ENCODE measurements at places on chromosomes 6 and 20.

DNA sequence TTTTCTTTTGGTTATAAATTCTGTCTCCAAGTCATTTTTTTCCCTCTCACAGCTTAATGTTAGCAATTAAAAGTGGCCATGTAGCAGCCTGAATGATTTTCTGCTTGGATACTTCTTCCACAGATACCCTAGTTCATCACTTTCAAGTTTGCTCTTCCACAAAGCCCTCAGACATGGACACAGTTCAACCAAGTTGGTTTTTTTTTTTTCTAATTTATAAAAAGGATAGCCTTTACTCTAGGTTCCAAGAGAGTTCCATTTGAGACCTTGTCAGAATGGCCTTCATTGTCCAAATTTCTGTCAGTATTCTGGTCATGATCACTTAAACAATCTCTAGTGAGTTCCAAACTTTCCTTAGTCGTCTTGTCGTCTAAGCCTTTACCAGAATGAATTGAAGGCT is 40.0 kb downstream of the RSPH3 start:
- no peak for DNase-seq

- DNase-seq = no peak
These were observed 67.7 kb upstream of the PLEKHG1 start for GRCh38 chr6:150531957-150532356.

DNA sequence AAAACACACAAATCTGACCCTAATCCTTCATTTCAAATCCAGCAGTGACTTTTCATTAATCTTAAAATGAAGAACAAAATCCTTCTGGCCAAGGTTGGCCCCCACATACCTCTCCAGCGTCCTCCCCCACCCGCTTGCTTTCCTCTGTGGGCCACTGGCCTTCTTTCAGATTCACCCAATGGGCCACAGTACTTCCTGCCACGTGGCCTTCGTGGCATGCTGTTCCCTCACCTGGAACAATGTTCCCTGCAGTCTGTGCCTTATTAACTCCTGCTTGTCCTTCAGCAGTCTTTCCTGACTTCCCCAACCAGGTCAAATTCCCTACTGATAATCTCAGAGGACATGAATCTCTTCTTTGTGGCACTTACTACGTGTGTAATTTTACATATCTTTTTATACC is 5.3 kb upstream of the GTF2H4 start:
- DNase-seq = no peak

- no peak for DNase-seq
These were observed 90.8 kb downstream of the THBS2 start for GRCh38 chr6:169162752-169163407.

DNA sequence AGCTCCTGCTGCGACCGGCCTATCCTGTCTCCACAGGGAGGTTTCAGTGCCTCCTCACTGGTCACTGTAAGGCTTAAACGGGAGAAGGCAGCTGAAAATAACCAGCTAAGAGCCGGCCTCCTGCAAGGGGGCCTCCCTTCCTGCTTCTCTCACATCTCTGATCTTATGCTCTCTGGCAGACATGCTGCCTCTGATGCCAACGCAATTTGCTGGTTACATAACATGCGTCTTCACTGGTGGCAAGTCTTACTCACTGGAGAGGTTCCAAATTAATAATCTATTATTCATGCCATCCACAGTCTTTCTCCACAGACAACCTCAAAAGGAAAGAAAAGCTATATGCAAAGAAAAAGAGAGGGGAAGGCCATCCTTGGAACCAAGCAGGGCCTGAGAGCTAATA is 91.8 kb upstream of the LRFN2 start:
- DNase-seq = no peak

DNA sequence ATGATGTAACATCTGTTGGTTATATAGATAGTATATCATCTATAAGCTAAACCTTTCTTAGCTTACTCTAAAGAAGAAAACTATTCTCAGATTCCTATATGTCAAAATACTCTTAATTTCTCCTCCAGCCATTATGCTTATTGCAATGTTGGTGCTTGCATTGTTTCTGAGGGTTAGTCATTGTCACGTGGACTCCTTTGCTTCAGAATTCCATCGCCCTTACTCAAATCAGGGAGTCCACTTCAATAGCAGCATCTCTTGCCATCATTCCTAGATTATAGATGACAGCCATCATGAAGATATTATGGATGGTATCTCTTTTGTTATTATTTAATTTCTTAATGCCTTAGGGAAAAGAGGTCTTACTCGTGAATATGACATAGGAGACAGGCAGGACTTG is 776.1 kb downstream of the TENT5A start:
- DNase-seq = no peak

DNA sequence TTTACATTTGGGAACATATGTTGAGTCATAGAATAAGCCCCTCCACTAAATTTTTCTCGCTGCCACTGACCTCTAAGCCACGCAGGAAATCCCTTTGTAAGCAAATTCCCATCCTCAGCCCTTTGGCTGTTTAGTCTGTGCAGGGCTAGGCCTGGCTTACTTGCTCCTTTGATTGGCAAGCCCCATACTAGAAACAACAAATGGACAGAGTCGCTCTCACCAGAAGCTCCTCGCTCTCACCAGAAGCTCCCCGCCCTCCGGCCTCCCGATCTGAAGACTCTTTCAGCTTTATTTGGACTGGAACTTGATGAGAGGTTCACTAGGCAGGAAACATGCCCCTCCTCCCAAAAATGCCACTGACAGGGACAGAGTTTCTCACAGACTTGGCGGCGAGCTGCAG is 149.2 kb upstream of the EXOC2 start:
- no peak for DNase-seq

- DNase-seq = no peak
These were observed 76.8 kb downstream of the NCOA7 start for GRCh38 chr6:125867483-125867942.

GRCh38 chr6:53041356-53041755 is 23.8 kb upstream of the FBXO9 start:
- no peak for DNase-seq

DNA sequence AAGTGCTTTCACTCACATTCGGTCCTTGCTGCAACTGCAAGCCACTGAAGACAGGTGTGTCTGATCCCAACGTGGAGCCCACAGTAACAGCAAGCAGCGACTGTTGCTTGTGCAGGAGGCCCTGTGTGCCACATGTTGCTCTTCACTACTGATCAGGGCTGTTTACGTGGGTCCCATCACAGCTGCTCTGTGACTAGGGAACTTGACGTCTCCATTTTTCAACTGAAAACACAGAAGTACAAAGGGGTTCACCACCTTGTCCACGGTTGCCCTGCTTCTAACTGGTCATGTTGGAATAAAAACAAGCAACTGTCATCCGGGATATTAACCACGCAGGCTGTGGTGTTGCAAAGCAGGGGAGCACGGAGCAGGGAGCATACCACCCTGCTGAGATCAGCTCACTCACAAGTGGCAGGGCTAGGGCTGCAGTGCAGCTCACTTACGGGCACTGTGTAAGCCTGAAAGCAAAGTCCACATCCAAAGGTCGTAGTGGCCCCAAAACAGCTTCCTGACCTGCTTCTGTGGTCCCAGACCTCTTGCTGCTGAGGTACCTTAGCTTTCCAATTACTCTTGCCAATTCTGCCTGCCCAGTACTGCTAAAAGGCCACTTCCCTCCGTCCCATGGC is 105.8 kb upstream of the DUSP22 start:
- no peak for DNase-seq

DNA sequence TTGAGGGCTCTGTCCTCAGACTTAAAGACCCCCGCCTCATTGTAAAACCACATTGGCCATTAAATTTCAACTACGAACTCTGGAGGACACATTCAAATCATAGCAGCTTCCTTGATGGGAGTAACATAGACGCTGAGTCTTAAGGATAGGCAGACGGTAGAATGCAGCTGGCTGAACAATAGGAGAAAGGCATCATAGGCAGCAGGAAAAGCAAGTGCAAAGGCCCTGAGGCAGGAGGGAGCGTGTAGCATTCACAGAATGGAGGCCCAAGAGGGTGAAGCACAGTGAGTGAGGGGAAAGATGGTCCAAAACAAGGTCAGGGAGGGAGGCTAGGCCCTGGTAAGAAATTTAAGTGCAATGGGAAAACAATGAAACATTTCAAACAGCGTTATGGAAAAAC is 8.6 kb upstream of the PFDN4 start:
- no peak for DNase-seq

DNA sequence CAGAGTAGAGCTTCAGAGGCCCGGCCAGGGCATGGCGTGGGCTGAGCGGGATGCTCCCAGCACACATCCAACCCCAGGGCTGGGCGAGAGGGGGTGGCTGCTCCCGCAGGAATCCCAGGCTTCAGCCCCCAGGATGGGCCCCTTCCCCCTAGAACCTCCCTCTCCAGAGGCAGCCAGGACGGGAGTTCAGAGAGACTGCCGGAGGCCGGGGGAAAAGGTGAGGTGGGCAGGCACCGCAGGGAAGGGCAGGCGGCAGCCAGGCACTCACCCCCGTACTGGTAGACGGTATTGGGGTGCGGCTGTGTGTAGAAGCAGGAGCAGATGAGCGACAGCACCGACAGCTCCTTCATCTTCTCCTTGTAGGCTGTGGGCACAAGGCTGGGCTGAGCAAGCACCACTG is 9.3 kb downstream of the STMN3 start:
- DNase-seq = no peak

DNA sequence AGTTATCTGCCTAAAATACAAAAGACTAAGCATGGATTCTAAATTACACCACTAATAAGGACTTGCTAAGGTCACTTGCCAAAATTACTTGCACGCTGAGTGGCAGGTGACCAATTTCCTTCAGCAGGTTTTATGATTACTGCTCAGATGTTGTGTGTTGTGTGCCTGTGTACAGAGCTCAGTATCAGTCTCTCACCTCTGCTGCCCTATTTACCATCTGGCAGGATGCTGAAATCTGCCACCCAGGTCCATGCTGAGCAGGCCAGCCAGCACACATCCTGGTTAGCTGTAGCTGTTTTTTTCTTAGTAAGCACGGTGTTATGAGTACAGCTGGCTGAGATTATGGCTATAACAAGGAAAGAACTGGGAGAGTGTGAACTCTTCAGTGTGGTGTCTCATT is 34.0 kb downstream of the ELOVL4 start:
- DNase-seq = no peak

GRCh38 chr6:157337751-157338150 is 14.4 kb upstream of the TMEM242 start:
- no peak for DNase-seq

GRCh38 chr6:154945271-154945890 is 49.7 kb upstream of the TIAM2 start:
- DNase-seq = no peak

DNA sequence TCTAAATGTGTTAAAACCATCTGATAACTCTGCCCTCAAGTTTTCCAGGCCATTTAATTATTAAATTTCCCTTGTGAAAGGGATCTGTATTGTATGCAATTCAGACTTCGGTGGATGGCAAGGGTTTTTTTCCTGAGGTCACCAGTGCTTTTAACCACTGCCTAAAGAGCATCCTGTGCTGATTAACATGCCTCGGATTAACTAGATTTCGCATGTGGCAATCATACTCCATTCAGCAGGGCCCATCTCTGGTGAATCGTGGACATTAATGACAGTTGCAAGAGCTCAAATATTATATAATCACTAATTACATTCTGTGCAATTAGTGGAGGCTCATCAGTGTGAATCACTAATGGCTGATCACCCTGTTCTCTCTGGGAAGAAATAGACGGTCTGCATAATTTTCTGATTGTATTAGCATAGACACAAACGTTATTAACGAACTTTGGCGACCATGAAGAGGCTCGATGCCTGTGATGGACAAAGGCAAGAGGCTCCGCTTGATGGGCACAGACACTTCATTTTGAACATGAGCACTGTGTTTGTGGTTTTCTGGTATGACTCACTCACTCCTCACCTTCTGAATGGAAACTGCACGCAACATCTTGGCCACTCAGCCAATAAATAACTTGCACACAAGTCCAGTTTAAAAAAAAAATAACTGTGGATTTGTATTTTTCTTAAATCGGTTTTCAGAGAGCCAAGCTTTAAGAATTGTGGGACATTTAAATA is 31.4 kb downstream of the LINC00237 start:
- no peak for DNase-seq

- no peak for DNase-seq
These were observed 78.9 kb upstream of the SCP2D1 start for GRCh38 chr20:18734525-18735189.

DNA sequence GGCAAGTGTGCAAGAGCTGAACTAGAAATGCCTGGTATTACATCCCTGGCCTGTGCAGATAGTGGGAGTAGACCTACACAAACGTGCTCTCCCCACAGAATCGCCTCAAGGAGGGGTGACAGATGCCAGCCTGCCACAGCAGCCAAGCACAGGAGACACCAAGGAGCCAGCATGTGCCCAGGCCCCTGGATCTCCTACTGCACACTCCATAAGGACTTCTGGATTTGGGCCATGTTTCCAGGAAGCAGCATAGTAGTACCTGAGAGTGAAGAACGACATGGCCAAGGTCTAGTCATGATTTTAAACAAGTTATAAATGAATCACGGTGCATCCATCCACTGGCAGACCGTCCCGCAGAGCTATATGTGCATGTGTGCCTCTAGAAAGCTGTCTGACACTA is 232.2 kb downstream of the SYNDIG1 start:
- no peak for DNase-seq

- no peak for DNase-seq
These were observed 490.8 kb downstream of the HTR1B start for GRCh38 chr6:76972474-76972873.

GRCh38 chr6:132079286-132079685 is 128.1 kb upstream of the CCN2 start:
- DNase-seq = no peak

GRCh38 chr6:139166238-139166955 is 31.5 kb downstream of the HECA start:
- no peak for DNase-seq

DNA sequence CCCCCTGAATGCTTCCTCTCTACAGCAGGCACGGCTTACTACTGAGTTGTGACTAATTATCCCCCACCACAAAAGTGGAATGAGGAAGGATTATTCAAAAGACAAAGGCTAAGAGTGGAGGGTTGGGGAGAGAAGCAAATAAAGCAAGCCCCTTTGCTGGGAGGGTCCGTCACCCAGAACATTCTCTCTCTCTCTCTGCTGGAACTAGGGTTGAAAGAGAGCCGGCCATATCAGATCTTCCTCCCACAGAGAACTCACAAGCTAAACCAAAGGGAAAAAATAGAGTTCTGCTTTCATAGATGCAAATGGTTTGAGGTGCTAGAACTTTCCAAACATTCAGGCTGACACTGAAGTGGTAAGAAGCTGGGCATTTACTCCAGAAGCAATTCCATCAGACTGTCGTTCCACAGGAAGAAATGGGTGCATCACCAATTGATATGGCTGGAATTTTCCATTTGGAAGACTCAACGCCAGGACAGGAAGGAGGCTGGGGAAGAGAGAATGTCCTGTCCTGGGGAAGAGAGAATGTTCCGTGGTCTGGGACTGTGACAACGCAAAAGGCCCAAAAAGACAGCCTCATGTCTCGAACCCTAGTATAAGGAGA is 7.9 kb downstream of the ZMYND8 start:
- no peak for DNase-seq

Measured in NCI-H1092 (cell line).